ENCODE measurements at places on chromosomes 4 and X.

DNA sequence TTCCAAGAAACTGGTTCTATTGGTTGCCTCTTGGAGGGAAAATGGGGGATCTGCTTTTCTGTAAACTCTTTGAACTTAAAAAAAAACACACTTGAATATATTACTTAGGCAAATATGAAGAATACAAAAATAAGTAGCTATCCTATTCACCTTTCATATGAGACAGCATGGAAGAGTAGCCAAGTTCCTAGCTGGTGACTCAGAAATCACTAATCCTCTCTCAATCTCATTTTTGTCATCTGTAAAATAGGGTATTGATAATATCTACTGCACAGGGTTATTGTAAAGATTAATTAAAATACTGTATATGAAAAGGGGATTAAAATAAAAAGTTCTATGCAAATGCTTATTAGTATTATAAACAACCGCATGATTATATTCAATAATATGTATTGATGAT lies 12.7 kb downstream of the MGARP start:
- no peak for DNase-seq

- DNase-seq, result no peak
Observed at GRCh38 chr4:37812713-37813112, 13.8 kb upstream of the PGM2 start.

- no peak for DNase-seq
Observed at GRCh38 chr4:110278127-110278526, 79.7 kb upstream of the ELOVL6 start.

DNA sequence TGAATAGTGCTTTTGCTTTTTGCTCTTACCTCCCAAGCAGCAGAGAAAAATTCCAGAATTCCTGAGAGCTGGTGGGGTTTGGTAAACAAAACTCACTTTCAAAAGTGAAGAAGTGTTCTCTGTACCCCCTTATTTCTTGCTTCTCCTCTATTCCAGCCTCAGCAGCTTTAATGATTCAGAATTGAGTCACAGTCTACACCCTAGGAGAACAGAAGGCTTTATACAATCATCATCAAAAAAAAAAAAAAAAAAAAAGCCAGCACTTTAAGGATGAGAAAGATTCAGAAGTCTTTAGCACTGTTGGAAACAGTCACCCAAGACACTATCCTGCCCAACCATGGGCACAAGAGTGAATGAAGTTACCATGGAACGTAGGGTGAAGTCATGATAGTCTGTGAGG lies 1583.1 kb upstream of the PCDH10 start:
- no peak for DNase-seq

DNA sequence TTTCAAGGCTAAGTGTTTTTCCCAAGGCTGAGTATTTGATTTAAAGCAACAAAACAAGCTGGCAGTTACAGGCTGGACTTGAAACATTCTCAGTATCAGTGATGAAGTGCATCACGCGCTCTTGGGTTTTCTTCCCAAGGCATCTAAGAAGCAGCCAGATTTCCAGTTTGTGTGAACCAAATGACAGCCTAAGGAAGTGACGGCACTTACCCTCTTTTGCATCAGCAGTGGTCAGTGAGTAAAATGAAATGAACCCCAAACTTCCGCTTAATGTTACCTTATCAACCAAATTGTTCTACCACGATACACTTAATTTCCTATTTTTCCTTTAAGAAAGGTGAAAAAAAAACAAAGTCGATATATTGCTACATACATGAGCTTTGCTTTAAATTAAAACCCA lies 15.8 kb upstream of the GYPE start:
- DNase-seq, result no peak

All from fibroblast of the conjunctiva (primary cell).